ENCODE measurements at places on chromosomes 7 and 10. TPM values are rescaled to one million over a fixed set of nuclear protein-coding genes. Genes with fewer than 3 reads are reported as not detected.

GRCh38 chr10:1048349-1048731 is 579 bp downstream of the IDI1 start:
- H3K27ac ChIP-seq: peak overlapping the region; percentile 98
- H3K36me3 ChIP-seq: peaks cover 13% of the 10 kb centered on the region
- H3K4me3 ChIP-seq: peak overlapping the region; percentile 86
- no peaks in the 10 kb centered on the region for H3K4me1 ChIP-seq
- no peak for DNase-seq

DNA sequence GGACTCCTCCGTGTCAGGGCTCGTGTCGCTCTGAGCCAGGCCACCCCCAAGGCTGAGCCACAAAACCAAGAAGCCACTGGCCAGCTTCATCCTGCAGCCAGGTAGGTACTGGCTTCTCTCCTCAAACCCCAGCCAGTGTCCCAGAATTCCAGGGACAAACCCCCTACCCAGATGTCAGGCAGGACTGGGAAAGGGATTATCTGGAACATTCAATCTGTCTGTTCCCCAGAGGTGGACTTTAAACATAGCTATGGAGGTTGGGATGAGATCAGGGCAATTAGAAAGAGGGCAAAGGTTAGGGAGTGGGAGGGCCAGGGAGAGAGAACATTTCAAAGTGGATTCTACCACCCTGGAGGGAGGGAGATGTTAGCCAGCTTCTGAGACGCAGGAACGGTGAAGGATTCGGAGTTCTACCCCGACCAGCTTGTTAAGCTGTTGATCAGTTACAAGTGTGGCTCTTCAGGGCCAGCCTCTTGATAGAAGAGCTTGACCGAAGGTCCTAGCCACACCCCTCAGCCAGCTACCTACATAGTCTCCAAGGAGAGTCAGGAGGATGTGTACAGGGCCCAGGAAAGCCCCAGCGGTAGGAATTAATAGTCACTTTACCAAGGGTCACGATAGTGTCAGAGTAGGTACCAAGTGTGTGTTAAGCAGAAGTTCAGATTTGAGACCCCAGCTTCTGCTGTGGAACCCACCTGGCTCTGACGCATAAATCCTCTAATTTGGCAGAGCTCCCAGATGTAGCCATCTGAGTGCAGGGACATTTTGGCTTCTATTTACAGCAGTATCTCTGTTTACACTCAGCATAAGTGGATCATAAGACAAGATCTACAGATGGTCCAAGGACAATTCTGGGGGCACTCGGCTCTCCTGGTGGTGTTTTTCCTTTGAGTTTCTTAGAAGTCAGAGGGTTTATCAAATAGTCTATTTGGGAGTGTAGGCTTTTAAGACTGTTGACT is at the start of gene PLA2G12B:
Gene PLA2G12B (minus strand): TSS at position 211 of the 959 bp plus-strand sequence. CDS start 121 bp downstream, at position 90.
- no peaks in the 10 kb centered on the region for H3K4me1 ChIP-seq
- H3K27ac ChIP-seq: no peak within 1 kb of the TSS
- no peaks in the 10 kb centered on the region for H3K36me3 ChIP-seq
- no peaks in the 10 kb centered on the region for H3K27me3 ChIP-seq
- no peak within 1 kb of the TSS for H3K4me3 ChIP-seq
- no peak for DNase-seq

GRCh38 chr7:31724696-31725095 is 37.7 kb downstream of the PPP1R17 start:
- H3K27ac ChIP-seq: no peak overlapping the region
- DNase-seq: no peak
- H3K27me3 ChIP-seq: no peaks in the 10 kb centered on the region
- no peaks in the 10 kb centered on the region for H3K4me1 ChIP-seq

GRCh38 chr10:34505338-34505737 is 309.8 kb downstream of the PARD3 start:
- no peaks in the 10 kb centered on the region for H3K4me1 ChIP-seq
- H3K36me3 ChIP-seq: no peaks in the 10 kb centered on the region
- H3K4me3 ChIP-seq: no peak overlapping the region
- H3K27me3 ChIP-seq: no peaks in the 10 kb centered on the region
- H3K27ac ChIP-seq: no peak overlapping the region

GRCh38 chr7:11709196-11709595 is 122.8 kb downstream of the THSD7A start:
- H3K27ac ChIP-seq: no peak overlapping the region
- H3K36me3 ChIP-seq: no peaks in the 10 kb centered on the region
- H3K4me3 ChIP-seq: no peak overlapping the region
- DNase-seq: no peak
- no peaks in the 10 kb centered on the region for H3K27me3 ChIP-seq
- H3K4me1 ChIP-seq: no peaks in the 10 kb centered on the region

The OR2A5 gene
- not detected for total RNA-seq

The GFRA1 gene
- total RNA-seq: 7.0 TPM

- H3K36me3 ChIP-seq: peaks cover 31% of the 10 kb centered on the region
- H3K4me3 ChIP-seq: peak overlapping the region; percentile 22
- no peaks in the 10 kb centered on the region for H3K27me3 ChIP-seq
- H3K4me1 ChIP-seq: peaks cover 7% of the 10 kb centered on the region
- H3K27ac ChIP-seq: peak overlapping the region; percentile 81
- DNase-seq: no peak
These were observed 8.6 kb downstream of the PFKFB3 start for GRCh38 chr10:6211341-6211670.

- peaks cover 7% of the 10 kb centered on the region for H3K4me1 ChIP-seq
- no peak for DNase-seq
- no peaks in the 10 kb centered on the region for H3K36me3 ChIP-seq
- no peak overlapping the region for H3K4me3 ChIP-seq
- no peak overlapping the region for H3K27ac ChIP-seq
These were observed 185.1 kb upstream of the KLF6 start for GRCh38 chr10:3969876-3970666.

GRCh38 chr10:23065181-23065948 is 30.0 kb upstream of the MSRB2 start:
- peaks cover 12% of the 10 kb centered on the region for H3K4me1 ChIP-seq
- H3K4me3 ChIP-seq: no peak overlapping the region
- no peaks in the 10 kb centered on the region for H3K27me3 ChIP-seq
- H3K27ac ChIP-seq: peak overlapping the region; percentile 54
- DNase-seq: peak; percentile 90
- H3K36me3 ChIP-seq: no peaks in the 10 kb centered on the region

The ACSM6 gene
- total RNA-seq: not detected

- H3K27ac ChIP-seq: no peak within 1 kb of the TSS
- H3K4me1 ChIP-seq: no peaks in the 10 kb centered on the region
- no peaks in the 10 kb centered on the region for H3K27me3 ChIP-seq
- H3K36me3 ChIP-seq: no peaks in the 10 kb centered on the region
- H3K4me3 ChIP-seq: no peak within 1 kb of the TSS
- DNase-seq: no peak
These were observed at the start of gene ZNF716 for GRCh38 chr7:57449904-57450303. Gene ZNF716 (plus strand): TSS chr7:57450177. CDS start chr7:57450289, 112 bp downstream.

GRCh38 chr7:142097571-142097970 is 13.9 kb upstream of the MGAM2 start:
- no peaks in the 10 kb centered on the region for H3K36me3 ChIP-seq
- no peak overlapping the region for H3K4me3 ChIP-seq
- H3K27me3 ChIP-seq: no peaks in the 10 kb centered on the region
- no peak overlapping the region for H3K27ac ChIP-seq
- no peak for DNase-seq

DNA sequence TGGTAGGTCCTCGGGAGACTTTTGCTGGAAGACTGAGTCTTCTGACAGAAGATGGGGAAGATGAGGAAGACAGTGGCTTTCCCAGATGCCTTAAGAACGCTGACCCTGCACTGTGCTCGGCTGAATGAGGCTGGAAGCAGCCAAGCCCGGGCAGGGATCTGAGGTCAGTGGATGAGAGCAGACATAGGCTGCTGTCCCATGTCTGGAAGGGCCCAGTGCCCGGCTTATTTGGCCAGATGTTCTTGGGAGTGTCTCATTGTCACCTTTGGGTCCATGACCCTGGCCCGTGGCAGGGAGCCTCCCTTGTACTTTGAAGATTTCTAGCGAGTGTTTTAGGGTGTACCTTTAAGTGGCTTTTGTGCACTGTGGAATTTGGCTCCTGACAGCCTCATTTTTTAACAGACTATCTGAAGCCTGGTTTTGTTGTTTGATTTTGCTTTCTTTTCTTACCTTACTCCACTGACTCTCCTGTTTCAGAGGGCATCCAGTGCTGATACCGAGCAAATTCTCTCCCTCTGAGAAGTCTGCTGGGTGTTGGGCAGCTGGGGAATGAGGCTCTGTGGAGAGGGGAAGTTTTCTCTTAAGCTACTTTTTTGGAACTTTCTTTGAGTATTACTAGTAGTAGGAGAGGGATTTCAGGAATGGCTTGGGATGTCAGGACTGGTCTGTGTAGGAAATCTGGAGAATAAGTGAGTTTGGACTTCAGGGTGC is 61.4 kb downstream of the CREB5 start:
- DNase-seq: no peak
- peaks cover 3% of the 10 kb centered on the region for H3K4me1 ChIP-seq
- H3K36me3 ChIP-seq: no peaks in the 10 kb centered on the region
- H3K27ac ChIP-seq: peak overlapping the region; percentile 58

DNA sequence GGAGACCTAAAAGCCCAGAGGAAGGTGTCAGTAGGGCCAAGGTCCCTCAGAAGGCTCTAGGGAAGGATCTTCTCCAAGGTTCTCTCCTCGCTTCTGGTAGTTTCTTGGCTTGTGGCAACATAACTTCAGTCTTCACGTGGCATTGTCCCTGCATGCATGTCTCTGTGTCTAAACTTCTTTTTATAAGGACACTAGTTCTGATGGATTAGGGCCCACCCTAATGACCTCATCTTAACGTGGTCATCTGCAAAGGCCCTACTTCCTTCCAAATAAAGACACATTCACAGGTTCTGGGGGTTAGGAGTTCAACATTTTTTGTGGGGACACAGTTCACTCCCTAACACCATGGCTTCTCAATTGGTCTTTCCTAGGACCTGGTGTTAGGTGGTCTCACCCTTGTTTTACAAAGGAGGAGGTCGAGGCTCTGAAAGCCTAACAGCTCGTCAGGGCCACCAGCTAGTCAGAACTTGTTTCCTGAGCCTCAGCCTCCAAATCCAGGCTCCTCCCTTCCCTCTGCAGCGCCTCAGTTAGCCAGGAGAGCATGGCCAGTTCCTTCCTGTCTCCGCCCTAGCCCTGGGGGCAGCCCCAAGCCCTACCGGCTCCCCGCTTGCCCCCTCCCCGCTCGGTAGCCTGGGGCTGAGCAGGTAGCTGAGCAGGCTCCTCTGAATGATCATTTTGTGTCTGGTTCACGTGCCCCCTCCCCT is 109.7 kb upstream of the PPIF start:
- H3K36me3 ChIP-seq: no peaks in the 10 kb centered on the region
- no peaks in the 10 kb centered on the region for H3K4me1 ChIP-seq

GRCh38 chr10:23359692-23360380 is 15.2 kb upstream of the C10orf67 start:
- H3K4me3 ChIP-seq: no peak overlapping the region
- H3K4me1 ChIP-seq: no peaks in the 10 kb centered on the region
- DNase-seq: no peak
- H3K27me3 ChIP-seq: no peaks in the 10 kb centered on the region
- H3K27ac ChIP-seq: no peak overlapping the region

The PLXNA4 gene
- 27.1 TPM for total RNA-seq

DNA sequence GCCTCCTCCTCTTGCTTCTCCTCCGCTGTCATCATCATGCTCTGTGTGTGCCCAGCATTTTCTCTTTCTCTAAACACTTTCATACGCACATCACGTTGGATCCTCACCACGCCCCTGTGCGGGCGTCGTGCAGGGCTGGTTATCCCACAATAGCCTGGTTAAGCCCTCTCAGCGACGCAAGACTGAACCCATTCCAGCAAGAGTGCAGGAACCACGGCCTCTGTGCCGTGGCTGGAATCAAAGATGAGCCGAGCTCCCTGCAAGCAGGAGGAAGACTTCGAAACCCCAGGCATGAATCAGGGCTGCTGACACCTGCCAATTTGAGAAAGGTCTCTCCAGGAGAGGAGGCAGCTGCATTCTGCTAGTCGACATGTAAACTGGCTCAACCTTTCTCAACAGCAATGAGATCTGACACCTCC is 74.8 kb upstream of the FOXK1 start:
- no peak for DNase-seq
- H3K4me3 ChIP-seq: no peak overlapping the region
- H3K36me3 ChIP-seq: no peaks in the 10 kb centered on the region
- H3K27ac ChIP-seq: no peak overlapping the region
- no peaks in the 10 kb centered on the region for H3K27me3 ChIP-seq

DNA sequence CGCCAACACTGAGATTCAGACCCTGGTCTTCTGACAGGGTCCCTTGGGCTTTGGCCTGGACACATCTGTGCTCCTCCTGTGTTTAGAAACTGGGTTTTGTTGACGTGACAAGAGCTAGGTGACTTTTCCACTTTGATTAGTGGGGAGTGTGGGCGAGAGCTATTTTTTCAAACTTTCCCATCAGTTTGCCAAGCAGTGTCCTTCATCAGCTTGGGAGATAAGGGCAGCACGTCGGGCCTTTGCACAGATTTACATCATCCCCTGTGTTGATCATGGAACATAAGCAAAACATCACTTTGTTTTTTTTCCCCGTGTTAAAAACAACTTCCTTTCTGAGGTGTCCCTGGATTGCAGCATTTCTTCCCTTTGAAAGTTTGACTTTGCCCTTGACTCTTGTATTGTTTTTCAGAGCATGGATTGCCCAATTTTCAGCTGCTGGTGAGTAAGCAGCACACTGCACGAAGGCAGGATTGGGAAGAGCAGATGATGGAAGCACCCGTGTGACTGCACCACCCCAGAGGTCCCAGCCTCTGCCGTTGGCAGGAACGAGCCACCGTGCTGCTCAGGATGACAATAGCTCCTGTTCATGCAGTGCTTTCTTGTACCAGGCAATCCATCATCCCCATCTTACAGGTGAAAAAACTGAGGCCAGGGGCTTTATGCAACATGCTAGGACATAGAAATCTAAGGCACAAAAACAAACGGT is 6.4 kb upstream of the IGFBP1 start:
- no peak overlapping the region for H3K27ac ChIP-seq
- no peak for DNase-seq
- no peaks in the 10 kb centered on the region for H3K27me3 ChIP-seq
- H3K4me3 ChIP-seq: no peak overlapping the region

GRCh38 chr7:18511351-18512140 is 16.0 kb downstream of the HDAC9 start:
- no peaks in the 10 kb centered on the region for H3K36me3 ChIP-seq
- H3K27ac ChIP-seq: peak overlapping the region; percentile 86
- H3K4me3 ChIP-seq: no peak overlapping the region
- no peak for DNase-seq
- no peaks in the 10 kb centered on the region for H3K27me3 ChIP-seq
- peaks cover 4% of the 10 kb centered on the region for H3K4me1 ChIP-seq

DNA sequence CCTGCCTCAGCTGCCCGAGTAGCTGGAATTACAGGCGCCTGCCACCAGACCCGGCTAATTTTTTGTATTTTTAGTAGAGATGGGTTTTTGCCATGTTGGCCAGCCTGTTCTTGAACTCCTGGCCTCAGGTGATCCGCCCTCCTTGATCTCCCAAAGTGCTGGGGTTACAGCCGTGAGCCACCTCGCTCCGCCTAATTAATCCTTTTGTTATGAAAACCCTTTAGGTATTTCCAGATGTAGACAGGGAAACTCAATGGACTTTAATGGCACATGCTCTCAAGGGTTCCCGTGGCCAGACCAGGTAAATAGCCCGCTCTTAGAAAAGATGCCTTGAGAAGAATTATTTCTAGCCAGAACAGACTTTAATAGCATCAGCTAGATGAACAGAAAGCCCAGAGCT is 19.7 kb upstream of the EXOC4 start:
- H3K27me3 ChIP-seq: no peaks in the 10 kb centered on the region
- H3K4me3 ChIP-seq: no peak overlapping the region
- no peaks in the 10 kb centered on the region for H3K36me3 ChIP-seq
- H3K27ac ChIP-seq: no peak overlapping the region
- DNase-seq: no peak
- no peaks in the 10 kb centered on the region for H3K4me1 ChIP-seq

The NME8 gene
- total RNA-seq: 0.96 TPM

The RFC2 gene
- total RNA-seq: 37.7 TPM

- peak overlapping the region; percentile 2 for H3K4me3 ChIP-seq
- no peak for DNase-seq
- peaks cover 3% of the 10 kb centered on the region for H3K4me1 ChIP-seq
- H3K36me3 ChIP-seq: no peaks in the 10 kb centered on the region
These were observed 36.9 kb downstream of the ZNRF2 start for GRCh38 chr7:30321089-30321881.
